Transverse colon (tissue), 4 donors: ENCODE measurements at places on chromosomes 7 and 10.

DNA sequence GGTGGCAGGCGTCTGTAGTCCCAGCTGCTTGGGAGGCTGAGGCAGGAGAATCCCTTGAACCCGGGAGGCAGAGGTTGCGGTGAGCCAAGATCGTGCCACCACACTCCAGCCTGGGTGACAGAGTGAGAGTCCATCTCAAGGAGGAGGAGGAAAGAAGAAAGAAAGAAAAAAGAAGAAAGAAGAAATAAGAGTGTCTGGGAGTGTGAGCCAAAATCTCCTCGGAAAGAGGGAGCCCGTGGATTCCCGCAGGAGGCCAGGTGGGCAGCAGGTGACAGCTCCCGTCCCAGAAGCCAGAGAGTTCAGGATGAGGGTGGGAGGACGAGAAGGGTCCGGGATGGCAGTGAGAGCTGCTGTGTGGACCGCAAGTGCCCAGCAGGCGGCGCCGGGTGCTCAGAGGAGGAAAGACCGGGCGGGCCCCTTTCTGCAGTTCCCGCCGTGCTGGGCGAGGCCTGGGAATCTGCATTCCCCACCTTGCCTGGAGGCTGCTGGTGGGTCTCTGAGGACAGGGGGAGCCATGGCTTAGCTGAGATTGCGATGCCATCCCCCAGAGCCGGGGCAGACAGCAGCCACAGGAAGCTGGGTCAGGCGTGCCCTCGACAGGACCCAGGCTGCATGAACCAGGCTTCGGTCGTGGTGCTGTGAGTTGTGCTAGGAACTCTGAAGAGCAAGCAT lies 17.1 kb upstream of the AMZ1 start:
- H3K4me3 ChIP-seq: no peak overlapping the region
- no peaks in the 10 kb centered on the region for H3K4me1 ChIP-seq
- peak; percentile 66 for DNase-seq
- no peaks in the 10 kb centered on the region for H3K36me3 ChIP-seq

GRCh38 chr10:119189811-119190282 lies 11.2 kb upstream of the PRDX3 start:
- H3K27ac ChIP-seq: no peak overlapping the region
- H3K36me3 ChIP-seq: no peaks in the 10 kb centered on the region
- H3K27me3 ChIP-seq: no peaks in the 10 kb centered on the region
- H3K4me1 ChIP-seq: no peaks in the 10 kb centered on the region
- H3K4me3 ChIP-seq: no peak overlapping the region

DNA sequence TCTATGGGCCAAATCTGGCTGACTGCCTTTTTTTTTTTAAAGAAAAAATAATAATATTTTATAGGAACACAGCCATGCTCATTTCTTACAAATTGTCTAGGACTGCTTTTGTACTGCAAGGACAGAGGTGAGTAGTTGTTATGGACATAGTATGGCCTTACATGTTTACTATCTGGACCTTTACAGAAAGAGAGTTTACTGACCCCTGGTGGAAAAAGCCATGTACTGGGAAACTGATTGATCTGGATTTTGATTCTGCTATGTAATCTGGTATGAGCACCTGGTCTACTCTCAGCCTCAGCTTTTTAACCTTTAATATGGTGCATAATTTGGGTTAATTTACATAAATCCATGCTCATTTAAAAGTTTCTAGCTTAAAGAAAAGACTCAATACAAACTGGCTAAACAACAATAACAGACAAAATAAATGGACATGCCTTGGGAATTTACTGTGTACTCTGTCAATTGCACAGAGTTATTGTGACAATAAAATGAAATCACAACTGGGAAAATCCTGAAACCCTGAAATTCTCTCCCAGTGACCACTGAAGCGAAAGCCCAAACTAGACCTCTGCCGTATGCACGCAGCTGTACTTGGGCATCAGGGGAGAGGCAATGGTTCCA lies 260.7 kb downstream of the BMPER start:
- H3K27ac ChIP-seq: no peak overlapping the region
- no peaks in the 10 kb centered on the region for H3K36me3 ChIP-seq
- no peak overlapping the region for H3K4me3 ChIP-seq
- DNase-seq: no peak
- no peaks in the 10 kb centered on the region for H3K4me1 ChIP-seq
- no peaks in the 10 kb centered on the region for H3K27me3 ChIP-seq

DNA sequence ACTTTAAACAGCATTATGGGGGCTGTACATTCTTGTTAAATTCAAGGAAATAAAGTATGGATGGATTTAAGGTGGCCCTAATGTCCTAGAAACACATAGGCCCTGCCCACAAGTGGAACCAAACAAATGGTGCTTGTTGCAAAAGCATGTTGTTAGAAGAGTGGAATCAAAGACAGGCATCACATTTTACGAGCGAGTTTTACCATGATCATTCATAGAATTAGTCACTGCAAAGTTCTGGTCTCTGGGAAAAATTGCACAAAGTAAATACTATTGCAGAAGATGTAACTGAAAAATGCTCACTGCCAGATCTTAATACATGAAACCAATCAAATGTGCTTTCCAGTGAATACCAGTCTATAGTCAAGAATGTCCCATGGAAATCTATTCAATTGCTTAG lies 677.1 kb downstream of the PARD3 start:
- no peaks in the 10 kb centered on the region for H3K36me3 ChIP-seq
- H3K27me3 ChIP-seq: no peaks in the 10 kb centered on the region
- no peak for DNase-seq

DNA sequence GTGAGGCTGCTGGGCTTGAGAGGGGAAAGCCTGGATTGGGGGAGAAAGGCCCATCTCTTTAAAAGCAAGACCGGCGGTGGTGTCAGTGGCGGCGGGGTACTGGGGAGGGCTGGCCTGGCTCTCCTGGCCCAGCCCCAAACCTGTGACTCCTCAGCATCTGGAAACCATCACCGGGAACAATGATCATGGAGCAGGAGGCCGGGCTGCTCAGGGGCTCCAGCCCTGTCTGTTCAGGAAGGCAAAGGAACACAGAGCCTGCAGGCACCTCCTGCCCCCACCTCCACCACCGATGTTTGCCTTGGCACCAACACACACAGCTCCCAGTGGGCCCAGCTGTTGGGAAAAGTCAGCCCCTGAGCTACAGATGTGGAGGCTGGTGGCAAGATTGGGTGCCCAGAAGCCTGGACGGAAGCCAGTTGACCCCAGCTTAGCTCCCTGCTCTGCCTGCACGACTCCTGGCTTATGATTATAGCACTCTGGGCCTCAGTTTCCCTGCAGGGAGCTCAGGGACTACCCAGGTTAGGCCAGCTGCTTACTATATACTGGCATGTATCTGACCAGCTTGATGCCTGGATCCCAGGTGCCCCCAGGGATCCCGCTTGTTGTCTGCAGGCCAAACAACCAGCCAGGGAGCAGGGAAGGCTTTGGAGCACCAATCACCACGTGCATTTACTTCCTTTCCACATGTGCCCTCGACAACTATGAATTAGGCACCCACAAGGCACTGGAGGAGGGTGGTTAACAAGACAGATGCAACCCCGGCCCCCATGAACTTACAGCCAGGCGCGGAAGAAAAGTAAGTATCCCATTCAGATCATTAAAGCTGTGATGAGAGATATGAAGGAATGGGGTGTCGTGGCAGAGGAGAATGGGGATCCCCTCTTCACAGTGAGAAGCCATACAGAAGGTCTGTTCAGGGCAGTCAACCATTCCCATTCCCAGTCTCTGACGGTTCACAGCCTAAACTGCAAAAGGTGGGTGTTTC lies 37.3 kb downstream of the ZCCHC24 start:
- no peaks in the 10 kb centered on the region for H3K36me3 ChIP-seq
- peak; percentile 51 for DNase-seq
- H3K4me1 ChIP-seq: peaks cover 76% of the 10 kb centered on the region
- no peak overlapping the region for H3K4me3 ChIP-seq
- no peaks in the 10 kb centered on the region for H3K27me3 ChIP-seq
- no peak overlapping the region for H3K27ac ChIP-seq

- no peak overlapping the region for H3K27ac ChIP-seq
- H3K27me3 ChIP-seq: no peaks in the 10 kb centered on the region
- H3K36me3 ChIP-seq: no peaks in the 10 kb centered on the region
- no peak for DNase-seq
- H3K4me1 ChIP-seq: no peaks in the 10 kb centered on the region
- H3K4me3 ChIP-seq: no peak overlapping the region
Observed at GRCh38 chr10:106043863-106044262, 1120.6 kb downstream of the SORCS1 start.

GRCh38 chr10:37456456-37456855 lies 331.1 kb downstream of the ANKRD30A start:
- no peaks in the 10 kb centered on the region for H3K27me3 ChIP-seq
- H3K4me3 ChIP-seq: no peak overlapping the region
- H3K27ac ChIP-seq: no peak overlapping the region
- H3K4me1 ChIP-seq: no peaks in the 10 kb centered on the region
- H3K36me3 ChIP-seq: no peaks in the 10 kb centered on the region
- DNase-seq: no peak

DNA sequence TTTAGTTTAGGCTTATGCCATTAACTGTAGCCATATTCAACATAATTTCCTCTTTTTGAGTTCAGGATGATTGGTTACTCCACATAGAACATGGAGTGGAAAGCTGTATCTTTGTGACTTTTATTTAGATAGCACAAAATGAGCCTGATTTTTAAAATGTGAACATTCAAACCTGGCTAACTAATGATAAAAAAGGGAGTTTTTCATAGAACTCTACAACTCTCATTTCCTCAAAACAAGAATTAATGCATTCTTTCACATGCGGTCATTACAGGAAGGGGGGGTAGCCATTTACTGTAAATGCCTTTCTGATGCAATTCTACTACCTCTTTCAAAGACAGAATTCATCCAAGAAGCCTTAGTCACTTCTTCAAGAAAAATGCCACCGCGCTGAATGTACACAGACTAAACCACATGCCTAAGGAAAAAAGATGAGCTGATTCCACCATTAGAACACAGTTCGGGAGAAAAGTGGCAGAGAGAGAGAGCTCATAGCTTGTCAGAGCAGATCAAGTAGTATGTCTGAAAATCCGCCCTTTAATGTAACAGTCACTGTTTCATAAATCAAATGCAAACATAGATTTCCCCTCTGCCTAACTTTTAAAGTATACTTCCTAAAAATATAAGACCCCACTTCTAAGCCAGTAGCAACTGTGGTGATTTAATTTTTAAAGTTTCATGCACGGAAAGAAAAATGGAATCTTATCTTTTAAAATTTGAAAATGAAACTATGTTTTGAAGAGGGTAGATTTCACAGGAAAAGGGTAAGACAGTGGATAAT lies 226.4 kb upstream of the KLF14 start:
- H3K36me3 ChIP-seq: peaks cover 5% of the 10 kb centered on the region
- H3K27ac ChIP-seq: peak overlapping the region; percentile 40

DNA sequence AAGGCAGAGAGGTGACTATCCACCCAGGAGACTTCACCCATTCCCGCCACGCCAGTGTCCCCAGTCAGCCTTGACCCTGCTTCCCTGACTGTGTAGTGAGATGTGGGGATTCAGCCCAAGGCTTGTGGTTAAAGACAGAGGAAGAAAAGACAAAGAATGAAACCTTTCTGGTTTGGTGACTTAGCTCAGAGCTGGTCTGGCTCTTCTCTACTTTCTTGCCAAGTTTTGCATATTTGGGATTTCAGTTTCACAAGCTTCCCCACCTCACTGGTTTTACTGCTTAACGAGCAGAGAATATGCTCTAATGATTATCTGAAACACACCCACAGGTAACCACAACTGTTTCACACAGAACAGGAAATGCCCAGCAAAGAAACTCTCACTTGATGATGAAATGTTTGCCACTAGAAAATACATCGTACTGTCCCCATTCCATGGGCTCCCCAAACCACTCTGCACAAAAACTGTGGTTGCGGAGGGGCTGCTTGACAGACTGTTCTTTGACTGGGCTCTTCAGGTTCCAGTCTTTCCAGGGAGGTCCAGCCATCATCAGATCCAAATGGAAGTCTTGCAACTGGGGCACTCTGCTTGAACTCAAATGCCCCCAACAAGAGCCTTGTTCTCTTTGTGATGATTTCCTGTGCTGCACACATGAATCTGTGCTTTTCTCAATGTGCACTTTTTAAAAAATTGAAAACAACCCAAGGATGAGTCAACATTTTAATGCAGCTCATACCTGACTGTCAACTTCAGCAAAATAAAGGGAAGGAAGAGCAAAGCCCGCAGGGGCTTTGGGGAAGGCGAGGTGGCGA lies 95.5 kb downstream of the CTBP2 start:
- H3K4me3 ChIP-seq: no peak overlapping the region
- DNase-seq: no peak
- peaks cover 54% of the 10 kb centered on the region for H3K4me1 ChIP-seq
- H3K27me3 ChIP-seq: no peaks in the 10 kb centered on the region
- no peaks in the 10 kb centered on the region for H3K36me3 ChIP-seq

DNA sequence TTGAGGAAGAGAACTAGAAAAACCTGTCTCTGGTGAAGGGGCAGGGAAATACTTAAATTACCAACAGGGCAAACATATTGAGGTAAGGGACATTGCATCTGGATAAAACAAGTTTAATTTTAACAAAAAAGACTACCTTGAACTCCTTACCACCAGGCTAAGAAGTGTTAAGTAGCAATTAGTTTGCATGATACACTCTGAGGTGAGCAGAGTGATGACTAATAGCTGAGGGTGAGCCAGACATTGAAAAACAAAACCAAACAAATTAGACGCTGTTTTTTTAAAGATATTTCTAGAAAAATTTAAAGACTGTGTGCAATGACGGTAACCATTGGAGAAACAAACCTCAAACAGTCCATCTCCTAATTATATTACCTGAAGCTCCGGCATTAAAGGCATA lies 105.9 kb downstream of the ANKRD7 start:
- H3K4me1 ChIP-seq: no peaks in the 10 kb centered on the region
- no peaks in the 10 kb centered on the region for H3K27me3 ChIP-seq
- no peak overlapping the region for H3K27ac ChIP-seq
- H3K36me3 ChIP-seq: no peaks in the 10 kb centered on the region
- no peak for DNase-seq

DNA sequence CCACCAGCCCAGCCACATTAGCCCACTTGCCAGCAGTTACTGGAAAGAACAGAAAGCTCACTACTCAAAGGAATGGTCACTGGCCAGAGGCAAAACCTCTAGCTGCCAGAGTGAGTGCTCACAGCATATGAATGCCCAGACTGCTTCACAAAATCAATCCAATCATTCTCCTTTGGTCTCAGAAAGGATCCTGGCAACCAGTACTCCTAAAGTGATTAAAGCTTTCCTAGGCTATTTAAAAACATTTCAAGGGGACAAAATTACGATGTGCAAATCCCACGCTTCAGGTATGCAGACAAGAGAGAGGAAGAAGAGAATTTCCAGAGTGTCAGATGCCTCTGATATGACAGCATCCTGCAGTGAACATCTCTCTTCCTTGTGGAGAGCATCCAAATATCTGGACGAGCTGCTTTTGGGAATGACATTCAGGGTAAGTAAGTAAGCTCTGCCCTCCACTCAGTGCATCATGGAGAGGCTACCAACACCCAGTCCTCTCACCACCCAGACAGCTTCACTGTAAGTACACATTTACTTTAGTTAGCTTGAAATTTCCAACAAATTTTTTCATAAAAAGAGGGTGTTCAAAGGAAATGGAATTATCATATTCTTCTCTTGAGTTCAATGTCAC lies 25.1 kb downstream of the ICA1 start:
- no peak overlapping the region for H3K27ac ChIP-seq
- no peak for DNase-seq
- no peaks in the 10 kb centered on the region for H3K27me3 ChIP-seq
- no peaks in the 10 kb centered on the region for H3K36me3 ChIP-seq
- H3K4me3 ChIP-seq: no peak overlapping the region

GRCh38 chr7:92808006-92808405 lies 28.4 kb downstream of the CDK6 start:
- peaks cover 18% of the 10 kb centered on the region for H3K4me1 ChIP-seq
- no peak overlapping the region for H3K27ac ChIP-seq
- H3K27me3 ChIP-seq: no peaks in the 10 kb centered on the region
